Stimulated activated CD8-positive, alpha-beta memory T cell treated with anti-CD3 and anti-CD28 coated beads, Interleukin-12 subunit alpha, Interleukin-12 subunit beta, amount 100 ng/mL, for 1 hour (primary cell): ENCODE measurements at places on chromosomes 3 and 15.

GRCh38 chr3:188298585-188298984 lies 144.6 kb downstream of the LPP start:
- no peak for DNase-seq

DNA sequence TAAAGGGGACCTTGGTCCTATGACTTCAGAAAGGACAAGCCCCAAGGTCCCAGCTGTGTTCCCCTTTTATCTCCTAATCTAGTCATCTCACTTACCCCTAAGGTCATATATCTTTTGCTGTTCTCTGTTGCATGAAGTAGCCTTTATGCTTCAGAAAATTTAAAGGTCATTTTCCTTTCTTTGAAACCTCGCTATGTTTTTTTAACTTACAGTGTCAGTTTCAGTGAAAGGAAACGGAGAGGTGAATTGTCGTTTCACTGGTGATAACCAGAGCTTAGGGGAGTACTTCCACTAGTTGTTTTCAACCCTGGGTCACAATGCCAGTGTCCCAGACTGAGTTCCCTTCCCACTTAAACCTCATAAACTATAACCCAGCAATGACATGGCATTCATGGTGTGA lies 357.4 kb downstream of the GAP43 start:
- no peak for DNase-seq

DNA sequence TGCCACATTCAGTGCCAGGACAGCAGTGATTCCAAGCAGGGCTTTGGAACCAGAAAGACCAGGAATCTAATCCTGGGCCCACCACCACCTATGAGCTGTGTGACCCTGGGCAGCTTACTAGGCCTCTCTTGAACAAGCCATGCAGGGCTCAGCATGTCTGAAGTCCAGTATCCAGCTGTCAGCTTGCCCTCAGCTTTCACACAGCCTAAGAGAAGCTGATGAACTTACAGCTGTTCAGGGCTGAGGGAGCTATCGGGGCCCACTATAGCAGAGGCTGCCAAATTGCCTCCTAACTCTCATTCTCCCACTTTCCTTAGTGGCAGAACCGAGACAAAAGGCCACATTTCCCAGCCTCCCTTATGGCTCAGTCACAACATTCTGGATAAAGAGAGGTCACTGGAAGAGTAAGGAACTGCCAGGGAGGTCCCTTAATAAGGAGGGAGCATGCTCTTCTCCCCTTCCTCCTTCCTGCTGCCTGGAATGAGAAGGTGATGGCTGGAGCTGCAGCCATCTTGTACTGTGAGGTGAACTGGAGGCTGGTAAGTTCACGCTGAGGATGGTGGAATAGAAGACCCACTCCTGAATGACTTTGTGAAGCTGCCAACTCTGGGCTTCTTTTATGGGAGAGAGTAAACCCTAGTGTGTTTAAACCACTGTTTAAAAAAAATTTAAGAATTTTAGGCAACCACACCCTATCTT lies 34.5 kb downstream of the FEM1B start:
- no peak for DNase-seq

- no peak for DNase-seq
These were observed 84.7 kb downstream of the SEC22A start for GRCh38 chr3:123286308-123287023.

- DNase-seq: peak; percentile 46
These were observed 15.1 kb upstream of the TCAIM start for GRCh38 chr3:44323341-44323955.

GRCh38 chr15:29686445-29687203 lies 135.6 kb downstream of the TJP1 start:
- no peak for DNase-seq

DNA sequence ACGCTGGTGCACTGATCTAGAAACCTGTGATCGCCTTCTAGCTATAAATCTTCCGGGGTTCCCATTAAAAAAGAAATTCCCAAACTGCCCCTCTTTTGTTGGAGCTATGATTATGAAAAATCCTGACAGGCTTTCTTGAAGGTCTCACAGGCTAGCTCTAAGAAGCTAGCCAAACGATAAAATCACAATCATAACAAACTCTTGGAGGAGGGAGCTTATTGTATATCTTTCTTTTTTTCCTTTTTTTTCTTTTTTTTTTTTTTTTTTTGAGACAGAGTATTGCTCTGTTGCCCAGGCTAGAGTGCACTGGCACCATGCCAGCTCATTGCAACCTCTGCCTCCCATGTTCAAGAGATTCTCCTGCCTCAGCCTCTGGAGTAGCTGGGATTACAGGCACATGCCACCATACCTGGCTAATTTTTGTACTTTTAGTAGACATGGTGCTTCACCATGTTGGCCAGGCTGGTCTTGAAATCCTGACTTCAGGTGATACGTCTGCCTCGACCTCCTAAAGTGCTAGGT lies 72.0 kb downstream of the MYO1E start:
- no peak for DNase-seq

DNA sequence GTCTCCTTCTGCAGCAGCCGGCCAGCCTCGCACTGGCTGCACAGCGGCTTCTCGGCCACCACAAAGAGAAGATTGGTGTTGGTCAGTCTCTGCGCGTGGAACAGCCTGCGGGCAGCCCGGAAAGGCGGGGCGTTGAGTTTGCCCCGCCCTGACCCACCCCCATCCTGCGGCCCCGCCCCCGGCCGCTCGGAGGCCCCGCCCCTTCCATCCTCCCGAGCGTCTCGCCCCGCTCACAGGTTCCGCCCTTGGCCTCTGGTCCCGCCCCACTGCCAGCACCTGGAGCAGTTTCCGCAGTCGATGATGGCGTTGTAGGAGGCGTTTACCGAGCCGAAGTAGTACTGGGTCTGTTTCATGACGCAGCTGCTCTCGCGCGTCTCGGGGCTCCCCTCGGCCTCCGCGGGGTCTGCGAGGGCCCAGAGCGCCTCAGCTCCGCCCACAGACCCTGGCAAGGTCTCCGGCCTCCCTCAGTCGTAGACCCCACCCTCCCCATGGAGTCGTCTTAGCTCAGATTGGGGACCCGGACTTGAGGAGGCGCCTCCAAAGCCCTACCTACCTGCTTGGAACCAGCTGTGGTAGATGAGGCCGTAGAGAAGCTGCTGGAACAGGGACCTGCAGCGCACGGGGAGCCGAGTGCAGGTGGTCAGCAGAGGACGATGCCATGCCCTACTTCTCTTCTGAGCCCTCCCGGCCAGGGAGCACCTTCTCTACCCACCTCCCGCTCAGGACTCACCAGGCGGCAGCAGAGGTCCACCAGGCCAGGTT lies 5.9 kb upstream of the TMEM115 start:
- DNase-seq: peak; percentile 88

DNA sequence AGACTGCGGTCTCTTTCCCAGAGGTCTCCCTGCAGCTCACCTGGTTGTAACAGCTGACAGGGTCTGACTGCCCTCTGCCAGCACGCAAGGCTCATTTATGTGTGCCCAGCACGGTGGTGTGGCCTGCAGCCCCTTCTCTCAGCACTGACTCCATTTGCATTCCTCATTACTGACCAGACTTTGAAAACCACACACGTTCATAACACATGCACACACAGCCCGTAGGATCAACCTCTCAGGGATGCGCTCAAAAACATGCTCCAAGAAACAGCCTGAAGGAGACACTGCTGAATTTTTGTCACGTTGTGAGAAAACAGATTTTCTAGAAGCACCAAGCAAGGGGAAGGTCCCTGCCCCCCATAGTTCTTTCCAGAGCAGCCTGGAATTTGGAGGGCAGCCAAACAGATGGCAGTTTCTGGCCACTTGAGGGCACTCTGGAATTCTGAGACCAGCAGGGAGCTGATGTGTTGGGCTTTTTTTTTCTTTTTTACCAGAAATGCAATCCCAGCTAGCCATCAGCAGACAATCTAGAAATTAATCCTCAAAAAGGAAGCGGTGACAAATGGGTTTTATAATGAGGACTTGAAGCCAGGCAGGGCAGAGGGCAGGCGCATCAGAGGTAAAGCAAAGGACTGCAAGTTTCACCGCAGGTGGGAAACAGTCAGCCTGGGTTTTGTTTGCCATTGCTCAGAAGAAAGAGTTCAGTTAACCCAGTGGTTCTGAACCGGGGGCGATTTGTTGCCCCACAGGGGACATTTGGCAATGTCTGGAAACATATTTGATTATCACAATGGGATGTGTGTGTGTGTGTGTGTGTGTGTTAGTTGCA lies 170.5 kb upstream of the PROK2 start:
- DNase-seq: no peak

- no peak for DNase-seq
These were observed 8.6 kb upstream of the ZNF148 start for GRCh38 chr3:125383744-125384143.

- DNase-seq: no peak
These were observed 9.7 kb upstream of the PCOLCE2 start for GRCh38 chr3:142898346-142899213.

DNA sequence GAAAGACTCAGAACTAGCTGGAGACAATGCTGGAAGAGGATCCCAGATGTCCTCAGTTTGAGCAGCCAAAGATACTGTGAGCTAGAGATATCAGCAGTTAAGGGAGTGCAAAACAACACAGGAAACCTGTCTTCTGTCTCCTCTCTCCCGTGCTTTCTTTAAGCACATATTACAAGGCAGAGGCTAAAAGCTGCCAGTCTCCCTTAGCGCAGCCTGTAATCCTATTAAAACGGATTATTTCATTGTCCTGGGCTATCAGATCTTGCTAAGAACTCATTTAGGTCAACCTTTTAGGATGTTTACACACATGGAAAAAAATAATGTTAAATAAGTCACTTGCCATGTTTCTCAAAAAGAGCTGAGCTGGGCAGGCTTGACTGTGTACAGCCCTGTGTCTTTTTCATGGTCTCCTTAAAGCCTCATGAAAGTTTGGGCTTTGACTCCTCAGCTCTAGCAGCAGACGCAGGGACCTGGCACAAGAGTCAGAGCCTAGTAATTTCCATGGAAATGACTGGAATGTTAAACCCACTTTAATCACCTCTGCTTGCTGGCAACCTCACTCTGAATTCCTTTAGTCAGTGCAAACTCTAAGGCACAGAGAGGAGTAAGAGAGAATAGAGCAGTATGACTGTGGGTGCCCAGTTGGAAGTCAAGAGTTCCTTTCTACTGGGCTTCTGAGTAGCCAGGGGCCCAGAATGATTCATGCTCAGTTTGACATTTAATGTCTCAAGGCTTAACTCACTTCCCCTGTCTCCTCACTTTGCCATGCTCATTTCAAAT lies 491.9 kb downstream of the NTRK3 start:
- no peak for DNase-seq

GRCh38 chr3:177681156-177681555 lies 483.9 kb upstream of the TBL1XR1 start:
- DNase-seq: no peak

- no peak for DNase-seq
These were observed 75.5 kb downstream of the DAPK2 start for GRCh38 chr15:63970621-63971426.
